ENCODE measurements at places on chromosomes 3 and 15.

DNA sequence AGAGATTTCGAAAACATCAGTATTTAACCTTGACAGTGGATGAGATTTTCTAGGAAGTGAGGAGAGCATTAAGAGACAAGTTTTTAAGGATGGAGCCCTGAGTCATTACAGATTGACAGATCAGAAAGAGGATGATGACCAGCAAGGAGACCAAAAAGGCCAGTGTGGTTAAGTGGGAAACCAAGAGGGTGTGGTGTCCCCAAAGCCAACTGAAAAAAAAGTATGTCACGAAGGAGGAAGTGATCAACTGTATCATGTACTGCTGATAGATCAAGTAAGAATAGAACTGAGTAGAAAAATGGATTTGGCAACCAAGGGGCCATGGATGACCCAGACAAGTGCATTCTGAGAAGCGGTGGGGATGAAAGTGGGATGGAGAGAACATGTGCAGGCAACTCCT lies 491.8 kb downstream of the FHIT start:
- DNase-seq: no peak

DNA sequence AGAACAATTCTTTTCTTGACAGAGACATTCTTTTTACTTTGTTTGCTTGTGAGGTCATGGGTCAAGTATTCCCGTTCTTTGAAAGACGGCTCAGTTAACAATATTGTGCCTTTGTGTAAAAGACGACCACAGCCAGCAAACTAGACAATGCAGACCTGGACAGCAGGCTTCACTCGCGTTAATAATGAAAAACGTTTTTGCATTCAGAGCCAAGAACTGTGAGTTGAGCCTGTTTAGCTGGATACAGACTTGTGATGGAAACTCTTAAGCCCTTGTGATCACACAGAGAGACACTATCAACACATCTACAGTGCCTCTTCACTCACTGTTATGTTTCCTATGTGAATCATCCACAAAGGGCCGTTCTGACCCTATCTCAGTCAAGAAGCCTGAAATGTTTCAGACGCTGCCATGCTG lies 37.3 kb upstream of the CMTM7 start:
- DNase-seq: no peak

- DNase-seq: no peak
These were observed 400.2 kb downstream of the GABRB3 start for GRCh38 chr15:26372706-26373105.

- DNase-seq: no peak
These were observed 61.9 kb downstream of the WHAMM start for GRCh38 chr15:82871358-82871757.

DNA sequence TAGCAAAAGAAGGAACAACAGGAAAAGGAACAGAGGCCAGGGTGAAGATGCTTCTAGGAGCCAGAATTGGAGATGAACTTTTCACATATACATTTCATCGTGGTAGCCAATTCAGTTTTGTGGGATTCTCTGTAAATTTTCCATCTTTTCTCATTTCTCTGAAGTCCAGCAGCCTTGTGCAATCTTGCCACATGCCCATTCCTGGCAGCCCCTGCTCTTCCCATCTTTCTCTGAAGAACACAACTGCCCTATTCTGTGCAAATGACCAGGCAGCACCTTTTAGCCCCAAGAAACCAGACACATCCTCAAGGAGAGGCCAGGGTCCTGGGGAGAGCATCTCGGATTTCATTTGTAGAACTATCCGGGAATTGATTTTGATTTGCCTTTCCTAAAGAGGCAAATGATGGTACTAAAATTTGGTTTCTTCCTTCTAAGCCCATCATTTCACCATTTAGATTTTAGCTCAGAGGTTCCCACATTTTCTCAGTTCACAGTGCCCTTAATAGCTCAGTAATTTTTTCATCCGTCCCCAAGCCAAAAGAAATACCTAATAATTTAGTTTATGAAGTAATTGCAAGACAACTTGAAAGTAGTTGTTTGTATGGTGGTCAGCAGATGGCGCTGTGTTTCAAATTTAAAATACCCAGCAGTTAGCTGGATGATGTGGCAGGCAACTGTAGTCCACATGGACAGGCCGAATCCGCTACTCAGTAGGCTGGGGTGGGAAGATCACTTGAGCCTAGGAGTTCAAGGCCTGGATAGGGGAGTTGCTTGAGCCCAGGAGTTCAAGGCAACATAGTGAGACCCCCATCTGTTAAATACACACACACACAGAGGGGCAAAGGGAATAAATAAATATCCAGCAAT lies 61.3 kb upstream of the ACKR4 start:
- peak; percentile 6 for DNase-seq

GRCh38 chr3:83460052-83460451 lies 1498.7 kb upstream of the CADM2 start:
- no peak for DNase-seq

GRCh38 chr3:132290833-132291232 lies 26.4 kb upstream of the ACP3 start:
- no peak for DNase-seq

DNA sequence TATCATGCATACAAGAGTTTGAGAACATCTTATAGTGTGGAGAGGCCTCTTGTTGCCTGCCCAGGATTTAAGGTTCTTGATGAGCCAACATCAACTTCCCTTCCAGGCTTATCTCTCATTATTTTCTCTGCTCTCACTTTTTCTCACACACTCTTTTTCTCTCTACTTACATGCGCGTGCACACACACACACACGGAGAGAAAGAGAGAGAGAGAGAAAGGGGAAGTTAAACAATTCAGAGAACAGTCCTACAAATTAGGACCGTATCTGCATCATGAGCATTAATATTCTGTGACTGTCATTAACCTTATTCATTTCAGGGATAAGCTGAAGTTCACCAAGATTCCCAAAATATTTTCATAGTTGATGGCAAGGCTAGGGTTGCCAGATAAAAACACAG lies 269.0 kb downstream of the ZNF621 start:
- DNase-seq: no peak

GRCh38 chr3:158753854-158754253 lies 21.6 kb upstream of the RARRES1 start:
- DNase-seq: no peak

GRCh38 chr15:37682304-37682703 lies 252.1 kb upstream of the TMCO5A start:
- no peak for DNase-seq

DNA sequence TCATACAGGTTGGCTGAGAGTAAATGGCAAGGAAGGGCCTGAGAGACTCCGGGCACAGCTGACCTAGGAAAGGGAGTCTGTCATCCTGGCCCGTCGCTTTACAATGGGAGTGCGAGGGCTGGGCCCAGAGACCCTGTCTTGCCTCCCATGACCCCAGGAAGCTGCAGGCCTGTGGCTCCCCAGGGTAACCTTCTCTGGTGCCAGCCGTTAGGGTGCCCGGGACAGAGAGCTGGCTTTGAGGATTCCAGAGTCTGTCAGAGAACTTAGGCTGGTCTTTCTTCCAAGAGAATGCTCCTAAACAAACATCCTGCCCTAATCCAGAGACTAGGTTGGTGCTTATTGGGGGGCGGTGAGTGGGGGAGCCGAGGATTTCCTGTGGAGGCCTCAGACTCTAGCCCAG lies 18.5 kb downstream of the ZNF710 start:
- DNase-seq: no peak

- DNase-seq: no peak
These were observed 5.8 kb downstream of the IGDCC4 start for GRCh38 chr15:65416845-65417416.

DNA sequence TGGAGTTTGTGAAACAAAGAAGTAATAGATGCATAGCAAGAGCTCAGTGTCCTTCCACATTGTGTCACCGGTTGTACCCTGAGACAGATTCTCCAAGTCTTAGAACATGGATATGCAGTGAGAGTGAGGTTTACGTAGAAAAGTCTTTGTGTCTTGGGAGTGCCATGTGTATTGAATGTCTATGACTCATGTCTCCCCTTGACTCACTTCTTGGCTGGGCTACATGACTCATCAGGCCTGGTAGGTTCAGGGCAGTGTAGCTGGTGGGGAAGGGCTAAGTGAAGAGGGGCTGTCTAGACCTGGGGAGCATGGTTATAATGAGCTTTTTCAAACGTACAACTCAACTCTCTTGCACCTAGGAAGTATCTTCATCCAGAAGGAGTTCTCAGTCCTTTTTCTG lies 167.4 kb downstream of the GAP43 start:
- DNase-seq: peak; percentile 27

GRCh38 chr15:30940359-30940758 lies 36.6 kb downstream of the FAN1 start:
- DNase-seq: no peak

DNA sequence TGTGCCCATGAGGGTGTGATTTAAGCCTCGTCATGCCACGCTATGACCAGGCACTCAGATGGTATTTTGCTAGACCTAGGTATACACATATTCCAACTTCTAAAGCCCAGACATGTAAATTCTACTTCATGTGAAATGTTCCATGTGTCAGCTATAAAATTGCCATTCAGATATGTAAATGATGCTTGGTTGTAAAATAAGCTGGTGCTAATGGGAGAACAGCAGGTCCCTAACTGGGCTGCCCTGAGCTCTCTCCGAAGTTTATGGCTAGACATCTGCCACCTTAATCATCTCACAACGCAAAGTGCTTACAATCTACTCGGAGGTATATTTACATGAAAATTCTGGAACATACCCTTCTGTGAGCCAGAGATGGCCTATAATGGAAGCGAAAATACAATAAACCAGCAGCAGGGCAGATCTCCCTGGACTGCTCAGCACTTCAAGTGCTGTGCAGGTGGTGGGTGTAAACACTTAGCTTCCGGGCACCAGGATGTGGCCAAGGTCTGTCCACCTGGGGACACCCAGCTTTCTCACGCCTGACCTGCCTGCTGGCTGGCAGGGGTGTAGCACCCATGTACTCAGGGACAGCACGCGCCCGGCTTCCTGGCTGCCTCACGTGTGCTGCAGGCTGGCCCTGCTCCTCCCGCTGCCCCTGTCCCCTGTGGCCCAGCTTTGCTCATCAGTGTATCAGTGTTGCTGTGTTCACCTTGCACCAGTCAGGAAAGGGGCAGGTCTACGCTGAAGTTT lies 82.0 kb downstream of the CHDH start:
- no peak for DNase-seq

- DNase-seq: no peak
These were observed 91.0 kb downstream of the EPHB1 start for GRCh38 chr3:134885877-134886621.

GRCh38 chr3:170697131-170697530 lies 111.3 kb upstream of the SLC7A14 start:
- DNase-seq: no peak

DNA sequence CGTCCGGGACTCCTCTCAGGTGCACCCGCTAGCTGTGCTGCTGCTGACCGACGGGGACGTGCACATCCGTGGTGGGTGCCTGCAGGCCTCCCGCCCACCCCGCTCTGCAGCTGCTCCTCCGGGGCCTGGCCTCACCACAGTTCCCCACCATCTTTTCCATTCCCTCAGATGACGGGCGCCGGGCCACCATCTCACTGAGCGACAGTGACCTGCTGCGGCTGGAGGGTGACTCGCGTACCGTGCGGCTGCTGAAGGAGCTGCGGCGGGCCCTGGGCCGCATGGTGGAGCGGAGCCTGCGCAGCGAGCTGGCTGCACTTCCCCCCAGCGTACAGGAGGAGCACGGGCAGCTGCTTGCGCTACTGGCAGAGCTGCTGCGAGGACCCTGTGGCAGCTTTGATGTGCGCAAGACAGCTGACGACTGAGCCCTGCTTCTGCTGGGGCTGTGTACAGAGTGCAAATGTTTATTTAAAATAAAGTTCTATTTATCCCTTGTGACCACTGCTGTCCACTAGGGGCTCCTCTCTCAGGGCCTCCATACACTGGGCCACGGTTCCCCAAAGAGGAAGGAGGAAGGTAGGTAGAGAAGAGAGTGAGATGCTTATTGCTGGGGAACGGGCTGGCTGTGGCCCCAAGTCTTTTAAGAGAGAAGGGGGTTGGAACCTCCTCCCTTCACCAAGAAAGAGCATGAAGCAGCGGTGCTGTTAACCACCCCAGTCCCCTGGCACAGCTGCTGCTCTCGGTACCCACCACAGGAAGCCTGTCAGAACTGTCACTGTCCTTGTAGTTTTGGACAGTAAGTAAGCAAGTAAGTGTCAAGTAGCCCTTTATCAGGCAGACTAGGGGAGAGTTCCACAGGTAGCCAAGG lies 47.0 kb downstream of the DHX30 start:
- no peak for DNase-seq

DNA sequence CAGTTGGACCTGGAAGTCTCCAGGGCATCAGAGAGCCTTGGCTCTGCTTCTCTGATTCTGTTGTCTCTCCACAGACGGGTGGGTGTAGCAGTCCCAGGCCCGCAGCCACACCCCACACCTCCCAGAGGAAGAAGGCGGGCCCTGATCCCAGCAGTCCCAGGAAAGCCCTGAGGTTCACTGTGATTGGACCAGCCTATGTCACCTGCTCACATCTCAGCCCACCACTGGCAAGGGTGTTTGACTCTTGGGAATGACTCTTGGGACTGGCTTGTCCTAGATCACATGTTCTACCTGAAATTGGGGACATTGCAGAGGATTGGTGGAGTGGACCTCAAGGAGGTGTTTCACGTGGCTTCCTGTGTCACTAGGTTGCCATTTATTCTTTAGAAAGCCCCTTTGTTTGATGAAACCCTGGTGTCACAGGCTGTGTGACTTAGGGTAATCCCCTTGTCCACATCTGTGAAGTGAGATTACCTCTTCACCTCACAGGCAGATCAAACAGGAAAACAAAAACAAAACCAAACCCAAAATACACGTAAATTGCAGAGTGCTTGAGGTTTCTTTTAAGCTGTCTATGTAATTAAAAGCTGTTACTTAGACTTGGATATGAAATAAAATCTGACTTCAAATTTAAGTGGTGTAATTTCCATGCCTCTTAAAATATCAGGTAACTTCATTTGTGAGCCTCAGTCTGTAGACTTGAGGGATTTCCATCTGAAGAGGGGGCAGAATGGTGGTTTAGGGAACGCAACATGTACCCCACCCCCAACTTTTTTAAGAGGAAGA lies 26.7 kb downstream of the FLNB start:
- no peak for DNase-seq

DNA sequence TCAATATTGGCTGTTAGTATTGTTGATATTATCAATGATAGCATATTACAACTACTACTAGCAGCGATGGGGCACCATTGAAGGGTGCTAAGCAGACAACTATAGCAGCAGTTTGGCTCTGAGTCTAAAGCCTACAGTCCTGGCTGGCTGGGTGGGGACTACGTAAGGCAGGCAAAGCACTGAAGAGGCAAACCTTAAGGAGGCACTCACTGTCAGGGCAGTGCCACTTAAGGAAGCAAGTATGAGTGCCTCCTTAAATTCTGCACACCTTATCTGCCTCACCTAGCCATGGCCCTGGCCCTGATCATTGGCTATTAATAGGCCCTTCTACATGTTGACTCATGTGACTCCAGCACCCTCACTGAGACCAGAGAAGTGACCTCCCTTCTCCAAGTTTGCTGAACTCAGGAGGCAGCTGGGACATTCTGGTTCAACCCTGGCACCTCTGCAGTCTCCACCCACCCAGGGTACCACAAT lies 20.6 kb downstream of the CDCP1 start:
- DNase-seq: no peak

Measured in stimulated activated CD8-positive, alpha-beta memory T cell treated with anti-CD3 and anti-CD28 coated beads, Interleukin-4, amount 100 ng/mL, for 1 hour (primary cell).